IMR-90 (cell line): ENCODE measurements at places on chromosomes 6 and 20. TPM values are rescaled to one million over a fixed set of nuclear protein-coding genes. Genes with fewer than 3 reads are reported as not detected.

GRCh38 chr6:130848945-130849344 is 21.7 kb downstream of the SMLR1 start:
- no peak for DNase-seq

DNA sequence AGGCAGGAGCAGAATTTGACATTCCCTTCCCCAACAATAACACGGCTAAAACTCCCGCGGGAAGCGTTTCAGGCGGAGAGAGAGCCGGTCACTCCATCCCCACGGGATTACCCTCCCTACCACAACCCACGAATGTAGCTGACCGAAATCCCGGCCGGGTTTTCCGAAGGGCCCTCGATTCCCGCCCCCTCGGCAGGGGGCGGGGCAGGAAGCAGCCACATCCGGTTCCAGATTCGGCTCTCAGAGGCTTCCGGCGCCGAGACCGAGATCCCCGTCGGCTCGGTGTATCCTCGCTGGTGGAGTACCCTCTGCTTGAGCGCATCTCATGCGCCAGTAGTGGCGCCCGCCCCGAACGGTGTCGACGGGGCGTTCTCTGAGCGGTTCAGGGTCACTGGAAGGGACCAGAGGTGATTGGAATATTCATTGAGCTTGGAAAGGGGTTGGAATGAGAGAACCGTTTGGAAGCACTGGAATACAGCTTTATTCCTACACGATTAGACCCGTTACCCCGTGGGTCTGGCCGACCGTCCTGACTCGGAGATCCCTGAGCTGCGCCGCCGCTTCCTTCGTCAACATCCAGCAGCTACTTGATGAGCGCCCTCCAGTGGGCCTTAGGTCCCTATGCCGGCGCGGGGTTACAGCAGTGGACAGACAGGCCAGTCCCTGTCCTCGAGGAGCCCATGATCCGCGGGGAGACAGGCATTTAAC is 649 bp upstream of the RGL2 start:
- peak; percentile 88 for DNase-seq

- no peak for DNase-seq
These were observed 21.5 kb downstream of the CST5 start for GRCh38 chr20:23857962-23858595.

DNA sequence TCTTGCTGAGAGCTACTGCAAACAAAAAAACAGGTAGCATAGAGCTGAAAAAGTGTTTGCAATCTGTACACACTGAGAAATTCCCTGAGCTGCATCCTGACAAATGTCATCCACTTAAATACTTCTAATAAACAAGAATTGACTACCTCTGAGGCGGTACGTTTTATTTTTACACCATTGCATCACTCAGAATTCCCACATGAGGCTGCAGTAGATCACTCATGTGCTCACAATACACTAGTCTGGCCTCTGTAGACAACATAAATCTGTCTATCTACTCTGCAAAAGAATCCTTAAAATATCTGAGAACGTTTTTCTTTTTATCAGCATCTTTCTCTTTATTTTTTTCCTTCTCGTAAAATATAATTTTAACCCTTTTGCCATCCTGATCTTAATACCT is 661.4 kb downstream of the EPHA7 start:
- no peak for DNase-seq

DNA sequence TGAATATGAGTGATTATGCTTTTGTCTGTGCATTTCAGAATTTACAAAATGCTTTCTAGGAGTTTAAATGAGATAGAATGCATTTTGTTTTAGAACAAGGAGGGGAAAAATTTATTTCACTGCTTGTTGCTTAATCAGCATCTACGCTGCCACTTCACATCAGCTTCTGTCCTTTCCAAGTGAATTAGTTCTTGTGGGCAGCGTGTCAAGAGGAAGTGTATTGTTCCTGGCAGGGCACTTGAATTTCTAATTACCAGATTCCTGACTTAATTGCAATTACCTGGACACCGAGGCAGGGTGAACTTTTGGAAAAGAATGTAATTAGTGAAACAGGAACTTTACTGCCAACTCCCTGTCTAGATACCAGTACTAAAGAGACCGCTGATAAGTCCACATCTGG is 263.5 kb downstream of the TMEM242 start:
- no peak for DNase-seq

DNA sequence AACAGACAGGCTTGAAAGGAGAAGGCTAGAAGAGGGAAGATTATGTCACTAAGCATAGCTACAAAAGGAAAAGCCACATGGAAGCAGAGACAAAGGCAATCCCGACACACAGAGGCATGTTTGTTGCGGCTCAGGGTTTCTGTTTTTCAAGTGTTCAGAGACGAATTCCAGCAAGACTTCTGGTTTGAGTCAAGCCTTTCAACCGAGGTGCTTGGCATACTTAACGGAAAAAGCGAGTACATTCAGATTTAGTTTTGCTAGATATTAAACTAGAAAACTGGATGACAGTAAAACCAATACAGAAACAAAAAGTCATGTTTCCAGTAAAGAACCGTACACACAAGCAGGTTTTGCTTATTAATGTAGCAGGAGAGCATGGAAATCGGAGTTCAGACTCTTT is 27.2 kb downstream of the MCUR1 start:
- peak; percentile 21 for DNase-seq

GRCh38 chr20:57617079-57617795 is 3.0 kb downstream of the ZBP1 start:
- no peak for DNase-seq

DNA sequence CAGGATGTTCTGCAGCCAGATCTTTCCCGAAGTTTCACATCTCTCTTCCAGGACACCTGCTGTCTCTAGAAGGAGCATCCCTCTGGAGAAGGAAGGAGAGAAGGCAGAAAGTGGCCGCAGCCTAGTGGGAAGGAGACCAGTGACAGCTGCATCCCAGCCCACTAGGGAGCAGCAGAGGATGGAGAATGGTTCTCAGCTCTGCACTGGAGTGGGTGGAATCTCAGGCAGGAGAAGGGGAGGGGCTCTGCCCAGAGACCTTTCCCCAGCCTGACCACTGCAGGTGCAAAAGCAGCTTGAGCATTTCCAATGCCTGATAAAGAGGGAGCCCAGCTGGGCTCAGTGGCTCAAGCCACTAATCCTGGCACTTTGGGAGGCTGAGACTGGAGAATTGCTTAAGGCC is 32.3 kb downstream of the NCR2 start:
- peak; percentile 48 for DNase-seq

- DNase-seq = no peak
These were observed 215.2 kb upstream of the HTR1E start for GRCh38 chr6:86722131-86722530.

- no peak for DNase-seq
These were observed 510.1 kb downstream of the PHF3 start for GRCh38 chr6:64145658-64146057.

DNA sequence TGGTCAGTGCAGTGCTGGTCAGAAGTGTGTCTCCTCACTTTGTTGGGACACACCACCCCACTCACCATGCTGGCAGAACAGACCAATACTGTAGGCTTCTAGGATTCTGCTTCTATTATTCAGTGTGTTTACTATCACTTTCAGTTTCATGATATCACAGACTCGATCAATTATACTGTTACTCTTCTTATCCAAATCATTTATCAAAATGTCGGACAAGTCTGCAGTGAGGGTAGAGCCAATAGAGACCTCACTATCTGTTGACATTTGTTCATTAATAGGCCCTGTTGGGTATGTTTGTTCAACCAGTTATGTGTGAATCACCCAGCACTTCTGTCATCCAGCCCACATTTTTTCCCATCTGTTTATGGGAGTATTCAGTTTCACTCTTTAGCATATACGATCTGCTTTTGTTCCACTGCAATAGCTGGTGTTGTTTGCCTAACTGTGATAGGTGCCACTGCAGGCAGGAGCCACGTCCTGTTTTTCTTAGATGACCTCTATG is 140.1 kb downstream of the NRN1 start:
- peak; percentile 41 for DNase-seq

DNA sequence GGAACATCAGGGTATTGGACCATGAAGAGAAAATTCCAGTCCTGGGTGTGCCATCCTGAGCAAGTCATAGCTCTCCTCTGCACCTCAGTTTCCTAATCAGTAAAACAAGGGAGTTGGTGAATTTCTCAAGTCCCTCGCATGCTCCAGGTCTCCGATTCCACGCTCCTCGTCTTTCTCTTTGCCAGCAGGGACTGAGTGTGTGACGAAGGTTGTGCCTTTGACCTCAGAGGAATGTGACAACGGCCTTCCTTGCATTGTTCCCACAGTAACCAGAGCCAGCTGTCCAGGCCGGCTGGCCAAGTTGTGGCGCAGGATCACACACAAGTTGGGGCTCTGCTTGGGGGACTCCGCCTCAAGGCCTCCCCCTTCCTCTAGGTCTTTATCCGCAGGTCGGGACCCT is 217.3 kb downstream of the ATXN1 start:
- DNase-seq = peak; percentile 25

GRCh38 chr20:610130-611046 is at the start of gene TCF15:
TSS of gene TCF15 (minus strand) at chr20:610309. CDS start at chr20:610237, 72 bp downstream.
- DNase-seq = no peak

GRCh38 chr6:148525453-148525852 is 182.8 kb downstream of the SASH1 start:
- peak; percentile 95 for DNase-seq

DNA sequence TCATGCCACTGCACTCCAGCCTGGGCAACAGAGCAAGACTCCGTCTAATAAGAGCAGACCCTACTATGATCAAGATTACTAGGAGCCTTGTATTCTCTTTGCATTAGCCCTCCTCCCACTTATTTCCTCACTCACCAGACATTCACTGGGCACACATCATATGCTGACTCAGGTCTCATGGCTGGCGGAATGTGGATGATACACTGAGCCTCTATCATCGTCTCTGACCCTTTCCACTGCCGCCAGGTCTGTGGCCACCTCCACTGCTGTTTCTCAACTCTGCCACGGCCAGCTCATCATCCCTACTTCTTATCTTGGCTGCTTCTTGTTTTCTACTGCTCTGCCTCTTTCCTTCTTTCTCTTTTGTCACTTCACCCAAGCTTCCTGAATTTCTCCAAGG is 161.0 kb downstream of the BACH2 start:
- peak; percentile 90 for DNase-seq

DNA sequence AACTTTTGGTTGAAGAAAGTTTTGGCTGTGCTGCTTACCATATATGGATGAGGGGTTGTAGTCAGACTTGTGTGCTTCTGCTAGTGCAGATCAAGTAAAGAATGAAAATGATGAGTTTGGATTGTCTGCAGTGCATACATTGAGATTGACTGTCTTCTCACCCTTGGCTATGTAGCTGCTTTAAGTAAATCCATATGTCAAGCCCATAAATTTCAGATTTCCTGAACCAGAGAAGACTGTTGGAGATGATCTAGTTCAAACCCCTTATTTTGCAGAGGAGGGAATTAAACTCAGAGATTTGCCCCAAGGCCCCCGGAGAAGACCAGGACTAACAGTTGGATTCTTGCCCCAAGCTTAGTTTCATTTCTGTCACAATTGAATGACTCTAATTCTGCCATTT is 67.2 kb downstream of the PKIB start:
- no peak for DNase-seq

GRCh38 chr6:100464162-100464851 is 414 bp downstream of the SIM1 start:
- DNase-seq = no peak

GRCh38 chr6:16925461-16925860 is 164.2 kb upstream of the ATXN1 start:
- peak; percentile 69 for DNase-seq

- no peak for DNase-seq
These were observed 55.7 kb downstream of the HNF4A start for GRCh38 chr20:44411020-44411756.

GRCh38 chr20:59411170-59411569 is 110.8 kb downstream of the EDN3 start:
- no peak for DNase-seq

- no peak for DNase-seq
These were observed 70.5 kb downstream of the CNKSR3 start for GRCh38 chr6:154440022-154440421.

GRCh38 chr6:131063764-131064272 is 773 bp upstream of the EPB41L2 start:
- DNase-seq = no peak

GRCh38 chr20:17896193-17896723 is 72.3 kb downstream of the SNX5 start:
- DNase-seq = no peak

- DNase-seq = no peak
These were observed 91.9 kb downstream of the HAO1 start for GRCh38 chr20:7848351-7848750.

DNA sequence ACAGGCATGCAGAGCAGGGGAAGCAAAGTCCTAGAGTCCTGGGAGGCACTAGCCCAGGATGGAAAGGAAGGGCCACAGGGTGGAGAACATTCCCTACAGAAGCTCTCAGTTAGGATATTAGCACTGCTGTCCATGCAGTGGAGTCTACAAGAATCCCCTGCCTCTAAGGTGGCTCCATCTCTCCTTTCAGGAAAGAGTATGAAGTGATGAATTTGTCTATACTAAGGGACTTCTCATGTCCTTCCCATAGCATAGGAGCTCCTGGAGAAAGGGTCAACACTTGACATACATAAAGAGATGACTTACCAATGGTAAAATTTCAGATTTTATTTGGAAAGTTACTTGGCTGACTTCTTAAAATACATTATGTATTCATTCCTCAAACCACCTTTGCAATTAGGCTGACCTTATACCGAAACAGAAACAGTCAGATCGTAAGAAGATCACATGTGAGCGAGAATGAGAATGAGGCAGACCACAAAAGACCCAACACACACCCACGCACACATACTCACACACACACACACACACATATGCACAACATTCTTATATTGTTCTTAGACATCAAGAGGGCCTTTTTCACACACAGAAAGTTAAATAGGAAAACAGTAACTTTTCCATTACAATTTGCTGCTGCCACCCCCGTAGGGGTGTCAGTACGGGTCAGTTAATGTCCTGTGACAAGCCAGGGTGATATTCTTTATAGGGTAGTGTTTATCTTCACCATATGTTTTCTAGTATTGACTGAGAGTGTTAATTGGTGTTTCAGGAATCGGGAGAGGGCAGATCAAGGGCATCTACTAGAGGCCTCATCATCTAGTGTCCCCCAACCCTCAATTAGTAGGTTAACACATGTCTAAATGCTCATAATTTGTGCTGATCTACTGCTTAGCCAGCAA is 159.4 kb downstream of the FAXC start:
- DNase-seq = no peak

- DNase-seq = no peak
These were observed 16.9 kb upstream of the PHIP start for GRCh38 chr6:79094938-79095337.

GRCh38 chr6:108755257-108756240 is 92.7 kb upstream of the ARMC2 start:
- DNase-seq = peak; percentile 51

DNA sequence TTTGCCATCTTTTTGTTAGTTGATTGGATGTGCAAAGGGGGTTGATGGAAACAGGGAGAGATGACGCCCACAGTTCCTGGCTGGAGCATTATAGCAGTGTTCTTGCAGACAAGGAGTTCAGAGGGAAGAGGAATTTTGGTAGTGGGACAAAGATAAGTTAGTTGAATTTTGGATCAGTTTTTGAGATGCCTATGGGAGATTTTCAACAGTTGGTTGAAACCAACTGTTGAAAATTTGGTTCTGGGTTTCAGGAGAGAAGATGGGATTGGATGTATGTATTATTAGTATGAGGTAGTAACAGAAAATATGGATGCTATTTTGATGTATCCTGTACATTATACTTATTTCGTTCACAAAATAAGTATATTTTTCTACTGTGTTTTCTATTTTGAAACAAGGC is 274.2 kb downstream of the CDKAL1 start:
- DNase-seq = no peak

IPCEF1 gene
- total RNA-seq = under 0.01 TPM in 2 replicates

NSFL1C gene
- 40.3 and 41.1 TPM in 2 replicates for total RNA-seq

GHRH gene
- not detected in 2 replicates for total RNA-seq

SAMD3 gene
- 3.0 and 3.1 TPM in 2 replicates for total RNA-seq

GRIK2 gene
- 15.2 and 15.8 TPM in 2 replicates for total RNA-seq

CDSN gene
- total RNA-seq = not detected in 2 replicates
